GM13976 (cell line): ENCODE measurements at places on chromosomes 6 and 20.
A peak's percentile ranks its signal among the peaks of the same experiment; 100 is the strongest.

- DNase-seq = no peak
These were observed 81.4 kb downstream of the LIN28B start for GRCh38 chr6:105038259-105038658.

DNA sequence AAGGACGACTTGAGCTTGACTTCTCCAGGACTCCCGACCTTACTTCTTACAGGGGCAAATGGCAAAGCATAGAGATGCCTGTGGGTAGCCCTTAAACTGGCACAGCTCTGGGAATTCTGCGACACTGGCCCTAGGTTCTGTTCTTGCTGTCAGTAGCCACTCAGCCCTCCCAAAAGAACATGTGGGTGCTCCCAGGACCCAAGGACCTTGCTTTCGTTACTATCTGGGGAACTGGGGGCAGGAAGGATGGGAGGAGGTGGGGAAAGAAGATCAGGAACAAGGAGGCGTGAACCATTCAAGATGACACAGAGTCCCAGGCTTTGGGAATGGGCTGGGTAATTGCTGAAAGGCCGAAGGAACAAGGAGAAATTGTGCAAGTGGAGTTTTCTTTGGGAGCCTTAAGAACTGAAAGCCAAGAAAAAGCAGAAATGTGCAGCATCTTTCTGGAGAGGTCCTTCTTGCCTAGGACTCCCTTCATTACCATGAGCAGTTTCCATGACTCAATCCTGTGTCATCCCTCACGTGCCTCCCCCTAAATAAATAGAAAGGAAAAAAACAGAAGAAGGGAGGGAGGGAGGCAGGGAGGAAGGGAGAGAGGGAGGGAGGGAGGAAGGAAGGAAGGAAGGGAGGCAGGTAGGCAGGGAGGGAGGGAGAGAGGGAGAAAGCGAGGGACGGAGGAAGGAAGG lies 284.6 kb upstream of the FOXQ1 start:
- DNase-seq = no peak

GRCh38 chr6:17994019-17994418 lies 6.6 kb upstream of the KIF13A start:
- no peak for DNase-seq

DNA sequence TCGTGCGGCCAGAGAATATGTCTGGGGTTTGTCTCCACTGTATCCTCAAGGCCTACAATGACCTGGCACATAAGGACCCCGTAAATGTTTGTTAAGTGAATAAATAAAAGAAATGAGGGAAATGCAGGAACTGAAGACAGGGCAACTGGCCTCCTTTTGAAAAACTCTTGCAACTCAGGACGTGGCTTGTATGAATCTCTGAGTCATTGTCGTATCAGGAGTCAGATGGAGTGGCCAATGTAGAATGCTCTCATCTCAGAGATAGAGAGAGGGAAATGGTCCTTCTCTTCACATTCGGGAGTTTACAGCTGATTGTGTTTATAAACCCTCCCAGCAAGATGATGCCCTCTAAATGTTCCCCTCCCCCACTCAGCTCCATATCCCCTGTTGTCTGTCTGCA lies 57.1 kb downstream of the UST start:
- DNase-seq = no peak

DNA sequence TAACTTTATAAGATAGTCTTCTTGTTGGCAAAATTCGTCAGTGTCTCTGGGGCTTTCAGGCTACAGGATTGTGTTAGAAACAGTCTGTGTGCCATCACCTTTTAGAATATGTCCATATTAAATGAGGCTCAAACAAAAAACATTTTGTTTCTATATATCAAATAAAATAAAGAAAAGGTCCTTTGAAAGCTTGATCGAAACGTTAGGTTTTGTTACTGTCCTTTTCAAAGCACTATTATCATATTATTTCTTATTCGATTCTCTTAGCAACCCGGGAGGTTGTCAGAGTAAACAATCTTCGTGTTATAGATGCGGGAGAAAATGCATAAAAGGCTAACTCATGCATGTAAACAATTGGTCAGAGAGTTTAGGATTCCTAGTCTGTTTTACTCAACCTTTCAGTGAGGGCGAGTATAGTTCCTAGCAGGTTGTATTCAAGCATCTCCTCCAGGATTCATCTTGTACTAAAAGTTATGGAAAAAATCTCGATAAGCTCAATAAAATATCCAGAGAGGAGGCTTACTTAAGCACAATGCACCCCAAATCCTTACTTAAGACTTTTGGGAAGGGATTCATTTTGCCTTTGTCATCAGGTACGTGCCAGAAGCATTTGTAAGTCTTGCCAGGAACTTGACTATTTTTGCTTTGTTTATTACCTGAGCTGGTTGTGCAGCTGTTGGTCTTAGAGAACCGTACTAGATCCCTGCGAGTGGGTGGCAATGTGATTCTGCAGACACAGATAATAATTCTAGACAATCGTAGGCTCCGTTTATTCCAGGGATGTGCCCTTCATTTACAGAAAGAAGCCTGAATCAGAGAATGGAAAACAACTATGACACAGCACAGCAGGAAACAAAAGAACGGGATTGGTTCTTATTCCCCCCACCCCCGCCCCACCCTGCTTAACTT lies 159.6 kb upstream of the ZNF217 start:
- no peak for DNase-seq

- peak; percentile 74 for DNase-seq
These were observed 15.4 kb upstream of the IP6K3 start for GRCh38 chr6:33761922-33762629.

DNA sequence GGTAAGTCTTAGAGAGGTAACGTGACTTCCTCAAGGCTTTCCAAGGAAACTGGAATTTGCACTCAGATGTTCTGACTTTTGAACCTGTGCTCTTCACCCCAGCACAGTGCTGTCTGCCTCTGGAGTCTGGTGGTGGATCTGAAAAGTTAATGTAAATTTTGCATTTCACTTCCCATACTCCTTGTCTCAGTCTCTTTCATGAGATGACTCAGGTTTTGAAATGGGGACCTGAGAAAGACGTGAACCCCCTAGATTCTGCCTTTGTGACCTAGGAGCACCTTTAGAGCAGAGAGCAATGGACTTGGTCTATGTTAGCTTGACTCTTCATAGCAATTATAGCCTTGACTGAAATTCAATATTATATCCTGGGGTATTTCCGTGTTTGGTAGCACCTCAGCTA lies 223.0 kb downstream of the QKI start:
- DNase-seq = peak; percentile 67

DNA sequence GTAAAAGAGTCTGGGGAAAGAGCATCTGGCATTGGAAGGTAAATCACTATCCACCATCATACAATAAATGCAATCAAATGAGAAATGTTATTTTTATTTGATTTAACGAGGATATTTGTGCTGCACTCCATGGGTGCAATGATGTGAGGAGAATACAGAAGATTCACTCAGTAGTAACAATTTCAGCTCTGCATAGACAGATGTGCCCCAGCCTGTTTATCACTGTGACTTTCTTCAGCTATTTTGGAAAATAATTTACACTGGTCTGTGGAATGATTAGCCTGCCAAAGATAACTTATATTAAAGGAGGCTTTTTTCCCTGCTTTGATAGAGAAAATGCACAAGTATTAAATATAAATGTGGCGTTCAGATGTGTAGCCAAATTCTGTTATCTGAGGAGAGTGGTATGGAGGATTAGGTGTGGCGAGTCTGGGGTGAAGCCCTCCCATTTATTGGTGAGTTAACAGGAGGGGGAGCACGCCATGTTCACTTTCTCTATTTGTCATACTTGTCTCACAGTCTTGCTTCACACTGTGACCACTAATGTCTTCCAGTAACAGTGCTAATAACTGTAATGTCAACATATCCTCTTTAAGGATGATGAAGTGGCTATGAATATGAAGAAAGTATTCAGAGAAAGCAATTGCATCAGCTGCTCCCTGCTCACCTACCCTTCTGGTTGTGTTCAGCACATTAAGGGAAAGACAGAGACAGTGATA lies 645.6 kb downstream of the MMUT start:
- DNase-seq = no peak

DNA sequence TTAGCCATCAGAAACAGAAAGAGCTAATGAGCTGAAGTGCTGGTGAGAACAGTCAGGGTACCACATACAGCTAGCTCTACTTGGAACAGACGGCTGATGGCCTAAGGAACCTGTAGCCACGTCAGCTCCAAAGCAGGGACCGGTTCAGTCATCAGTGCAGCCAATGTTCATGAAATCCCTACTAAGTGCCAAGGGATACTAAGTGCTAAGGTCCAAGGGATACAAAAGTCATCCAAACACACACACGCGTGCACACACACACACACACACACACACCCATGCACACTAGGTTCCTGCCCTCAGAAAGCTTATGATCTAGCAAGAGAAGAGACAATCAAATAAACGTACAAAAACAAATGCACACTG lies 53.6 kb downstream of the MAP3K5 start:
- no peak for DNase-seq
